Suprapubic skin (tissue), 4 donors: ENCODE measurements at places on chromosomes 3 and 15. TPM values are rescaled to one million over a fixed set of nuclear protein-coding genes. Genes with fewer than 3 reads are reported as not detected.
A peak's percentile ranks its signal among the peaks of the same experiment; 100 is the strongest.

GRCh38 chr3:30598668-30599545, 7.5 kb upstream of the TGFBR2 start:
- DNase-seq, result no peak

- DNase-seq, result no peak
Measured at GRCh38 chr15:89980896-89981295, 20.2 kb upstream of the ZNF710 start.

GRCh38 chr3:115397433-115397832, 225.9 kb upstream of the GAP43 start:
- DNase-seq, result no peak

Gene MYZAP
- total RNA-seq, result 8.7 TPM

DNA sequence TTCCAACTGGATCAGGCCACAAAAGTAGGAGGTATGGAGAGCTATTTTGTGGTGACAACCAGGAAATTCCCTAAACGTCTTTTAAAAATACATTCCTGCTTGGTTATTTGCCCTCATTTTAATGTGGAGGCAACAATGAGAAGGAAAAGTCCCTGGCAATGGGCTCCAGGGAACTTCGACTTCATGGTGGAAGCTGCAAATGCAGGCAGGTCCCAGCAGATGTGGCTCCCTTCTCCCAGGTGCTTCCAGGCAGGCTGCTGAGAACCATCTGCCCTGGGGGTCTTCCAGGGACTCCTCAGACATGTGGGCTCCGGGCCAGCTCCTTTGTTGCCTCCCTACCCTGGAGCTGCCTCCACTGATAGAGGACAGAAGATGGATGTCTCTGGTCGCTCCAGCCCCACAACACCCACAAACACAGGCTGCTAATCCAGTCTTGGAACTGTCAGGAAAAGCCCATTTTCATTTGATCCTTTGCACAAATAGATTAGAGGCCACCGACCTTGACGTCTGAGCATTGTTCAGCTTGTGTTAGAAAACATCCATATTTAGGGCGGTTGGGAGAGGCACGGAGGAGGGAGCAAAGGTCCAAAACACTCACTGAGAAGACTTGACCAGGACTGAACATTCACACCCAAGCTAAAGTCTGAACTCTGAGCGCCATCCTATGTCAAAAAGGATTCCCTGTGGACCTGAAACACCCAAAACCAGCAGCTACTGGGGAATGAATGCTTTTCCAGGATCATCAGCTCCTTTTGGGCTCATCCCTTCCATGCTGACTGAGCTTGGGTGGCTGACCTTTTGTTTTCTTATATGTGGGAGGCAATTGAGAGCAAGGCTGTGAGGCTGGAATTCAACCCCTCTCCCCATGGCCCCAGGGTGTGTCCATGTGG, 30.2 kb upstream of the SLCO2A1 start:
- DNase-seq, result peak; percentile 67

DNA sequence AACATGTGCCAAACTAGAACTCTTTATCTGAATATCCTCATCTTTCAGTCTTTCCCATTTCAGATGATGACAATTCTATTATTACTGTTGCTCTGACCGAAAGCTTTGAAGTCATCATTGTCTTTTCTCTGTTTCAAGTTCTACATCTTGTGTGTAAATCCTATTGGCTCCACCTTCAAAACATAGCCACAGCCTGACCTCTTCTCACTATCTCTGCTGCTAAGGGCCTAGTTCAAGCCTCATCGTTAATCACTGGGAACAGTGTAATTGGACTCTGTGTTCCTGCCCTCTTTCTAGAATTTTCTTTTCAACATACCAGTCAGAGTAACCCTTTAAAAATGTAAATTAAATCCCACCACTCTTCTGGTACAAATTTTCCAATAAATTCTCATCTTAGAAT, 105.1 kb downstream of the OXSM start:
- DNase-seq, result no peak

Gene NME9
- not detected for total RNA-seq

DNA sequence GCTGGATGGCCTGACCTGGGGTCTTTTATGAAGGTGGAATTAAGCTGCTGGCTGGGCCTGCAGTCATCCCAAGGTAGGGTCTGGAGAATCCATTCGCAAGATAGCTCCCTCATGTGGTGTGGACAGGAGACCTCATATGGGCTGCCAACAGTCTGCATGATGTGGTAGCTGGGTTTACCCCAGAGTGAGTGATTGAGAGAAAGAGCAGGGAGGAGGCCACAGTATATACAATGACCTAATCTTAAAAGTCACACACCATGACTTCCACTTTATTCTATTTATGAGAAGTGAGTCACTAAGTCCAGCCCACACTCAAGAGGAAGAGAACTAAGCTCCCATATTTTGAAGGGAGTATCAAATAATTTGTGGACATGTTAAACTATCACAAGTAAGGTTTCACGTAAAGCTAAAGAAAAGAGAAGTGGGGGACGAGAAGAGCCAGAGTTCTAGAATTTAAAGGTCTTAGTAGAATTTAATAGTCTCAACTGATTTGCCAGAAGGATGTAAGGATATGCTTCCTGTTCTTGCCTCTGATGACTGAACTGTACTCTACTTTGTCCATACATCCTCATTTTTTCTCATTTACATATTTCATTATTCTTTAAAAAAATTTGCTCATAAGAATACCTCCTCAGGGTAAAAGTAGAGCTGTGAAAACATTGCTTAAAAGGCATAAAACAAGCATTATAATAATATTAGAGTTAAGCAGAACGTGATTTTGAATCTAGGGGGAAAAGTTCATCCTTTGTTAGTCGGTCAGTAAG, 184.4 kb downstream of the PEX5L start:
- no peak for DNase-seq

DNA sequence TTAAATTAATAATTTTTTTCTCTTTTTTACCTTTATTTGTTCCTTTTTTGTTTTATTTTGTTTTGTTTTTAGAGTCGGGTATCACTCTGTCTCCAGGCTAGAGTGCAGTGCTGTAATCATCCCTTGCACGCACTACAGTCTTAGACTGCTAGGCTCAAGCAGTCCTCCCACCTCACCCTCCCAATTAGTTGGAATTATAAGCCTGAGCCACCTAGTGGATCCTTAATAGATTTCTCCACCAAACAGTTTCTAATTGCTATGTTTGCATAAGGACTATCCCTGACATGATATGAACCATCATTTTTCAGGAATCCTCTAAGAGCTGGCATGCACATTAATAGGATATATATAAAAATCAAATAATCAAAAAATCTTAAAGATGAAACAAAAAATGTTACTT, 993.2 kb downstream of the OTOL1 start:
- DNase-seq, result no peak

GRCh38 chr3:141330718-141331376, 37.5 kb upstream of the ZBTB38 start:
- DNase-seq, result no peak

Gene DPPA4
- not detected for total RNA-seq

DNA sequence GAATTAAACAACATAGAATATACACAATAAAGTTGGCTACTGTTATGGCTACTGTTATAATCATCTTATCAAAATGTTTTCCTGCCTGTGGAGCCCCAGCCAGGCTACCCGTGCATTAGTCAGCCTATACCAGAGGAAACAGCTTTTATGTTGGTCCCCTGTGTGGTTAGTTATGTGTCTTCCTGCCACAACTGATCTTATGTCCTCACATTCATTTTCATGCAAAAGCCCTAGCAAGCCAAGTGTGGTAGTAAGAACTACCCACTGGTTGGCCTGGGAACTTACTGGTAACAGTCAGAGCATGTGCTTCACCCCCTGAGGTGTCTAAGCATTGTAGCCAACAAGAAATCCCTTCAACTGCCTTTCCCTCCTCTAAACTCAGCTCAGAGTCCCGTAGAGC, 21.8 kb downstream of the MGLL start:
- no peak for DNase-seq

Gene MAGI1
- 53.1 TPM for total RNA-seq
